ENCODE measurements at places on chromosomes 12 and 14. TPM values are rescaled to one million over a fixed set of nuclear protein-coding genes. Genes with fewer than 3 reads are reported as not detected.
A peak's percentile ranks its signal among the peaks of the same experiment; 100 is the strongest.

DNA sequence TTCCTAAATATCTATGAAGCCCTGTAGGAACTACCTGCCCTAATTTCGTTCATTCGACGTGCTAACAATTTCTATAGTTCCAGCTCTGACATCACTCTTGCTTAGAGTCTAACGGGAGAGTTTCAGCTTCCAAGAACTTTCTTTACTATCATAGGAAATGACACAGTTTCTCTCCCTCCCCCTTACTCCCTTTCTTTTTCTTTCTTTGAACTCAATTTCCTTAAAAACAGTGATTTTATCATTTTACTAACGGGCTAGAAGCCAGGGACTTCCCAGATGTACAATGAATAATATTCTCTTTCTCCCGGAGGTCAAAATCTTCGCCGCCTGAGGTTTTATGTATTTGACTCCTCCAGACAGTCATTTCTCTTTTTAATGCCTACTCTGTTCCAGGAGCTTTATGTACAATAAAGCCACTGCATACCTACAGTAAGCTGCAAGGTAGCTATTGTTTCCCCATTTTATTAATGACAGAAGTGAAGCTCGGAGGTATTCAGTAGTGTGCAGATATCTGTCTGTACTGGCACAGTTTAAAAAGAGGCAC is 15.7 kb downstream of the SMCO2 start:
- peak; percentile 84 for DNase-seq

SLC7A7 gene
- total RNA-seq = 2.5 TPM

GRCh38 chr14:60184905-60185555 is 19.8 kb upstream of the DHRS7 start:
- DNase-seq = no peak

- no peak for DNase-seq
Measured at GRCh38 chr12:113818833-113819232, 147.3 kb downstream of the RBM19 start.

PTPRQ gene
- under 0.01 TPM for total RNA-seq

- DNase-seq = peak; percentile 83
Measured at GRCh38 chr12:76024942-76025600, 6.5 kb downstream of the PHLDA1 start.

DNA sequence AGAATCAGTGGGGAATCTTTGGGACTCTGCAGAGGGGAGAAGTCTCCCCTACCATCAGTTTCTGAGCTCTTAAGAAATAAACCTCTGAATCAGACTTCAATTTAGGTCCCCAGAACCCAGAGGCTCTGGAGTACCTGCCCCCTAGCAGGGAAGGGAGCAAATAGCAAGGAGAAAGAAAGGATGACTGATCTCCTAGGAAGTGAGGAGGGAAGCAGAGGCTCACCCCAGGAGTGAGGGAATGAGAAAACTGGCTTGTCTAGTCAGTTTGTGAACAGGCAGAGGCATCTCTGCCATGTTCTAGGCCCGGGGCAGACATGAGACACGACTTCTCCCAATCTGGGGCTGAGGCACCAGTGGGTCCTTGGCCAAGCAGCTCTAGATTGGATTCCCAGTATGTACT is 24.3 kb upstream of the SMUG1 start:
- DNase-seq = no peak

P2RX2 gene
- not detected for total RNA-seq

DNA sequence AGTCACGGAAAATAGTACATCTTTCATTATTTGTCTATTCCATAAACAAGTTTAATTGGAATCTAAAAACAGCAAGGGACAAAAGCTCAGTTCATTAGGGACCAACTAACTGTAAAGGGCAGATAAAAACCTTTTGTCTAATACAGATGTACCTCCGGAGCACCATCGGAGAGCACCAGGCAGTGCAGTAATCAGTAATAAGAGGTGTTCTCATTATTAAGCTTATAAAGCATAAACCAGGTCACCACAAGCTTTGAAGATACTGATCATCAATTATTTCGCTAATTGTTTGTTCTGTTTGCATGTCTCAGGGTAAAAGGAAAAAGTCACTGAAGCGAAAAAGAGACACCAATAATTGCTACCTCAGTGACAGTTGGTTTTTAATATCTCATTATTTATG is 207.3 kb upstream of the PRKD1 start:
- DNase-seq = no peak

FAM90A1 gene
- not detected for total RNA-seq

DNA sequence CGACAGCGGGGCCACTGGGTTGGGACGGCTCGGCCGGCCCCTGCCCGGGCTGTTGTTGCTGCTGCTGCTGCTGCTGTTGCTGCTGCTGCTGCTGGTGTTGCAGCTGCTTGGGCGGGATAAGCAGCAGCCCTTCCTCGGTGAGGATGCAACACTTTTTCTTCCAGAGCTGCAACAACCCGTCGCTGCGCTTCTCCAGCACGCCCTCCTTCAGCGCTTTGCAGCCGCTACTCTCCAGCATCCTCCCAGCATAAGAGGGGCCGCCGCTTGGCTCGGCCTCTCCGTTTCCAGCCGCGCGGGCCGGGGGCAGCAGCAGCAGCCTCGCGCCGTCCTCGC is 529 bp downstream of the PHLDA1 start:
- DNase-seq = no peak

C2CD5 gene
- 10.2 TPM for total RNA-seq
